ENCODE measurements at places on chromosomes 11 and 22.

- no peak for DNase-seq
Observed at GRCh38 chr11:104464691-104465090, 300.7 kb upstream of the PDGFD start.

GRCh38 chr11:101915791-101916291 lies 481 bp downstream of the ANGPTL5 start:
- no peak for DNase-seq

DNA sequence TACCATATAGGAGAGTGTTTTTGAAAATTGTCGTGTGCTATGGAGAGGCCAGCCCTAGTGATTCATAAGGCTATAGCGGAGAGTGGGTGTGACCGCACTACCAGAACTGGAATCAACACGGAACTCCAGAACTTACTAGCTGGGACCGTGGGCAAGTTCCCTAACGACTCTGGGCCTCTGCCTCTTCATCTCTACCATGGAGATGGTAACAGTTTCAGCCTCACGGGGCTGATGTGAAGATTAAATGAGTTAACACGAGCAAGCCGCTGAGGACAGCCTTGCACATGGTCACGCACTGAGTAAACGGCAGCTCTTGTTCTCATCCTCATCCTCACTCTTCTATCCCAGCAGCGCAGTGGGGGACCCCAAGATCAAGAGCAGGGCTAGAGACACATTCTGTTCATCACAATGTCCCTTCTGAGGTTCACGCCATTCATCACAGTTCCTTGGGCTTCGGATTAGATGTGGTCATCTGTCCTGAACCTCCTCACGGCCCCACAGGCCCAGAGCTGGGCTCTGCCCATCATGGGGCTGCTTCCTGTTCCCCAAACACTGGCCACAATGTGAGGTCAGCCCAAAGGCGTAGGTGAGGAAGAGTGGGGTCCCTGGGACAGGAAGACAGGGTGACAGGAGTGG lies 47.2 kb upstream of the CD5 start:
- DNase-seq, result no peak

DNA sequence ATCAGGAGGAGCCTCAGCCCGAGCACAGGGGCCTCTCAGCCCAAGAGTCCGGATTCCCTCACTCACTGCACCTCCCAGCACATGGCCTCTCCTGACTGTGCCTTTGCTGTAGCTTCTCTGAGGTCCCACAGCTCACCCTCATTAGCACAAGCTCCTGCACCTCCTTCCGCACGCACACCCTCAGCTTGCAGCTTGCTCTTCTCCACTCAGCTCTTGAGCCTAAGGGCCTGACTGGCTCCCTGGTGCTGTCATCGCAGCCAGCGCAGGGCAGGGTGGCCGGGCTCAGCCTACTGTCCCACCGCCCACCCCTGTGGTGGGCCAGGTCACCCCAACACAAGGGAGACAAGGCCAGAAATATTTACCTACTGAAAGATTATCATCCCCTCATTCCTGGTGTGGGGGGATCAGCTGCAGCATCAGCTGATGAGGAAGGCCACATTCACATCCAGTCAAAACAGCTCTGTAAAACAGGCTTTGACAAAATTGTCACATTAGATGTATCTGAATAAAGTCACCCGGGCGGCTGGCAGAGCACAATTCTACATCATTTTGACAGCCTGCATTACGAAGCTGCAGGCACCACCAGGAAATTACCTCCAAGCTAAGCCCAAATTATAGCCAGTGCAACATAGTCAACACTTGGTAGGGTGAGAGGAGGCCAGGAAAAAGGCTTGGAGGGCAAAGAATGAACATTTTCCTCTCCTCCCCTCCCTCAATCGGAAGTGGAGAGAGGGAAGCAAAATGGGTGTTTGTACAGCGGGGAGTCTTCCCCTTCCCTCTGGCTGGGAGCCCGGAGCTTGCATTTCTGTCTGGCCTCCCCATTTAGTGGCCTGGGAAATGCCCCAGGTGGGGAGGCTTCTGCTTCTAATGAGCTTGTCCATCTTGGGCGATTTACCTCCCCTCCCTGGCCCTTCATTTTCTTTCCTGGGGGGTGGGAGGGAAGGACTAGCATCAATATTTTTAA lies 29.5 kb upstream of the IGSF9B start:
- no peak for DNase-seq

- no peak for DNase-seq
Observed at GRCh38 chr11:11876458-11876857, 34.7 kb downstream of the USP47 start.

DNA sequence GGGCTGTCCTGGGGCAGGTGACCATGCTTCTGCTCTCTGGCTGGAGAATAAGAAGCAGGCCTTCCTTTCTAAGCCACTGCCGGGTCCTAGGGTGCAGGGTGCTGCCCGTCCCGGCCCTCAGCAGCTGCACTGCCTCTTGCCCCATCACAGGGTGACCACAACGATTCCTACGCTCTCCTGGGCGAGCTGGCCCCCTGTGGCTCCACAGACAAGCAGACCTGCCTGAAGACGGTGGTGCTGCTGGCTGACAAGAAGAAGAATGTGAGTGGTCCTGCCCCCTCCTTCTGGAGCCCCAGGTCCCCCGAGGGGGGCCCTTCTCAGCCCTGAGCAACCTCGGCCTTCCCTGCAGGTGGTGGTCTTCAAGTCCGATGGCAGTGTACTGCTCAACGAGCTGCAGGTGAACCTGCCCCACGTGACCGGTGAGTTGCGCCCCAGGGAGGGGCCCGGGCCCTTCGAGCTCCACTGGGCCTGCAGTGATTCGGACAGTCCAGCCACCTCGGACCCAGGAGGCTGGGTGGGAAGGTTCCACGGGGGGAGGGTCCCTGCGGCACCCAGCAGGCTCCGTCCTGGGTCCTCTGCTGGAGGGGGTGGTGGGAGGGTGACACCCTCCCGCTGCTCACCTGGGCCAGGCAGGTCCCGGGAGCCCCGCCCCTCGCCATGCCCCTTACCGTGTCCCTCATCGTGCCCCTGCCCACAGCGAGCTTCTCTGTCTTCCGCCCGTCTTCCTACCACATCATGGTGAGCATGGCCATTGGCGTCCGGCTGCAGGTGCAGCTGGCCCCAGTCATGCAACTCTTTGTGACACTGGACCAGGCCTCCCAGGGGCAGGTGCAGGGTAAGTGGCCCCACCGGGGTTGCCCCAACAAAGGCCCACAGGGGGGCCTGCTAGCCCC lies 8.3 kb downstream of the MUC2 start:
- DNase-seq, result no peak

DNA sequence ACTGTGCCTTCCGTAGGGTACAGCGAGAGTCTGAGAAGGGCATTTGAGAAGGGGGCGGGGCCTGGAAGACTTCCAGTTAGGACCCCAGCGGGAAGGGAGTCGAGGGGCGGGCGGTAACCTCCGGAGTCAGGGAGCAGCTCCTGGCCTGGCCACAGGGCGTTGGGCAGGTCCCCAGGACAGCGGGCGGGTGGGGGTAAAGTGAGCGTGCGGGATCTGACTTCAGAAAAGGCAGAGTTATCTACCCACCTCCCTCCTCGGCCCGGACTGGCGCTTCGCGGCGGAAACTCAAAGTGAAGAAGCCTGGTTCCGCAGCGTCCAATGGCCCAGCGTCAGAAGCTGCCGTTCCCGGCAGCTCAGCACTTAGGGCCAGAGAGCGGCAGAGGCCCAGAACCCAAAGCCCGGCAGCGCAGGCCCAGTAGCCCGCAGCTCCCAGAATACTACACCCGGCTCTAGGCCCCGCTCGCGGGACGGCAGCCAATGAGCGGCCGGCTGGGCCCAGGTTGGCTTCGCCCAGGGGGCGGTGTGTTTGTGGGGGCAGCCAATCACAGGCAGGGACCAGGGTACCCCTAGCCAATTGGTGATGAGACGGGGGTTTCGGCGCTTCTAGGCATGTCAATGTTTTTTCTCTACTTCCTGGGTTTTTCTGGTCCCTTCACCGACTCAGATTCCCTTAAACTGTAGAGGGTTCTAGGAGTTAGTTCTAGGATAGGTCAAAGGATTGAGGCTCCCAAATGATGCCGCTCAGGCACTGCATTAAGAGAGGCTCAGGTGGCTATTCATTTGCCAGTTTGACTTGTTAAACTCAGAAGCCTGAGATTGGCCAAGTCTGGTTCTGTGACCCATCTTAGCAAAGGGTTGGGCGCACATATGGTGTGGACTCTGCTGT lies at the start of gene TRIM68:
TSS of gene TRIM68 (minus strand) at position 451 of the 886 bp plus-strand sequence. CDS start 2,727 bp downstream, outside the sequence.
- DNase-seq, result peak; percentile 90

DNA sequence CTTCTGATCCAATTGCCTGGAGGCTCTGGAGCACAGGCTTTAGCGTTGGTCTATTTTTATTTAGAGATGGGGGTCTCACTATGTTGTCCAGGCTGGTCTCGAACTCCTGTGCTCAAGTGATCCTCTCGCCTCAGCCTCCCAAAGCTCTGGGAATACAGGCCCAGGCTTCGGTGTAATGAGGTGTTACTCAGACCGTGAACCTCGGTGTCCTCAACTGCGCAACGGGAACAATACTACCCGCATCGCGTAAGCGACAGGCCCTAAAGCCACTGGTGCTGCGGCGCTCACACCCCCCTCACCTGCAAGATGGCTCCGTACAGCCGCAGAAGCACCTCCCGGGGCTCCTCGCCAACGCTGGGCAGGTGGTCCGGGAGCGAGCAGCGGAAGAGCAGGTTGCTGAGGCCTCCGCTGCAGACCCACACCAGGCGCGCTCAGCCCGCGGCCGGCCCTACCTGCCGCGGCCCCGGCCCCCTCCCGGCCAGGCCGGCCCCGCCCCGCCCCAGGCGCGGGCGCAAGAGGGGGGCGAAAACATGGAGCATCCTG lies 628 bp downstream of the CHKB start:
- no peak for DNase-seq

- DNase-seq, result no peak
Observed at GRCh38 chr22:37502342-37503182, 16.4 kb upstream of the MFNG start.

DNA sequence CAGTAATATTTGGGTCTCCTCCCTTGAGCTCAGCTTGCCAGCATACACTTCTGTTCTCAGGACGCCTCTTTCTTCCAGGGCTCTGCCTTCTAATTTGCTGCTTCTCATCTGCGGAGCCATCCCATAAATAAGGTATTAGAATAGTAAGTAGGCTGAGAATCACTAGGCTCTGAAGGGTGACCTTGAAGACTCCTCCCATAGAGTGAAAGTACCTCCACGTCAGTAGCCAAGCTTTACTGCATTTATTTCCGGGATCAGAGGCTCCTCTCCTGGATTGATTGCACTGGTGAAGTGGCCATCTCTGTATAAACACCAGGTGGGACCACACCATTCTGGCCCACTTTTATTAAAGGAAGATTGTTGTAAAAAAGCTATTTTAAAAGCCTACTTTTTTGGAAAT lies 315.5 kb downstream of the FAT3 start:
- DNase-seq, result no peak

GRCh38 chr11:36141196-36141953 lies 147.8 kb downstream of the COMMD9 start:
- no peak for DNase-seq

DNA sequence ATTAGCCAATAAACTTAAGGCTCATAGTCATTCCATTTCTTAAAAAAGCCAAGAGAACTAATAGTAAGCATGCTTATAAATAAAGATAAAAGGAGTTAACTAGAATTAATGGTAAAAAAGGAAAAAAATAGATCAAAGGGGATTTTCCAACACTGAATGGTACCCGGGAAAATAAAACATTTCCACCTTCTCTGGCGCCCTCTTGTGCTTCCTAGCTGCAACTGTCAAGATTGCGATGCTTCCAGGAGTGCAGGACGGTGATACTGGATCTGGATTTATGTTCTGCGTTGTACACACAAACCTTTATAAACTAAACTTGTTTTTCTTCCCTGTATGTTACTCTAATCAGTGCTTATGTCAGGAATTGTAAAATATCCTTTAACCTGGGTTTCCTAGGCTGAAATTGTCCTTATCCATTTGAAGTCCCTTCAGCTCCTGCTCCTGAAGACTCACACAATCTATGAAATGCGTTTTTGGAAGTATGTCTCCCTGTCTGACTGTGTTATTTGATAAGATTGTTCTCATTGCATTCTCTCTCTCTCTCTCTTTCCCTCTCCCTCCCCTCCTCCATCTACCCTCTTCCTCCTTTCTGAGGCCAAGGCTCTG lies 9.6 kb upstream of the HTATIP2 start:
- no peak for DNase-seq

GRCh38 chr22:43796567-43796966 lies 15.5 kb downstream of the EFCAB6 start:
- DNase-seq, result no peak

DNA sequence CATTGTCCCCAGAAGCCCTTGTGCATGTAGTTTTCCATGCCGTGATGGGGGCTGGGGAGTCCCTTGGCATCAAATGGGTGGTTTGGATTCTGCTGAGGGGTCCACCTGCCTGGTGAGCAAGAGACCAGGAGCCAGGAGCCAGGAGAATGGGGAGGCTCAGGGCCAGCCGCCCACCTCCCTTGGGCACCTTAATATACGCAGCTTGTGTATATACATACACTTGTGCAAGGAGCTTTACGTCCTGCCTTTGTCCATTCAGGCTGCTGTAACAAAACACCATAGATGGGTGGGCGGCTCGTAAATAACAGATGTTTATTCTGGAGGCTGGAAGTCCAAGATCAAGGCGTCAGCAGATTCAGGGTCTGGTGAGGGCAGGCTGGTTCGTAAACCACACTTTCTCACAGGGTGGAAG lies 62.5 kb downstream of the SMIM38 start:
- no peak for DNase-seq

GRCh38 chr11:69013009-69013951 lies at the start of gene MRGPRF:
MRGPRF (minus strand) TSS chr11:69013246; CDS start chr11:69009901, 3,345 bp downstream.
- DNase-seq, result no peak

GRCh38 chr11:32829680-32830412 lies at the start of gene PRRG4:
PRRG4 (plus strand) TSS chr11:32829927; CDS start chr11:32830530, 603 bp downstream.
- DNase-seq, result no peak

- no peak for DNase-seq
Observed at GRCh38 chr11:126561327-126561893, 205.9 kb downstream of the ST3GAL4 start.

GRCh38 chr11:56624661-56625110 lies 10.0 kb upstream of the OR5M1 start:
- DNase-seq, result no peak

GRCh38 chr22:45298934-45299505 lies 10.7 kb upstream of the FAM118A start:
- DNase-seq, result no peak

DNA sequence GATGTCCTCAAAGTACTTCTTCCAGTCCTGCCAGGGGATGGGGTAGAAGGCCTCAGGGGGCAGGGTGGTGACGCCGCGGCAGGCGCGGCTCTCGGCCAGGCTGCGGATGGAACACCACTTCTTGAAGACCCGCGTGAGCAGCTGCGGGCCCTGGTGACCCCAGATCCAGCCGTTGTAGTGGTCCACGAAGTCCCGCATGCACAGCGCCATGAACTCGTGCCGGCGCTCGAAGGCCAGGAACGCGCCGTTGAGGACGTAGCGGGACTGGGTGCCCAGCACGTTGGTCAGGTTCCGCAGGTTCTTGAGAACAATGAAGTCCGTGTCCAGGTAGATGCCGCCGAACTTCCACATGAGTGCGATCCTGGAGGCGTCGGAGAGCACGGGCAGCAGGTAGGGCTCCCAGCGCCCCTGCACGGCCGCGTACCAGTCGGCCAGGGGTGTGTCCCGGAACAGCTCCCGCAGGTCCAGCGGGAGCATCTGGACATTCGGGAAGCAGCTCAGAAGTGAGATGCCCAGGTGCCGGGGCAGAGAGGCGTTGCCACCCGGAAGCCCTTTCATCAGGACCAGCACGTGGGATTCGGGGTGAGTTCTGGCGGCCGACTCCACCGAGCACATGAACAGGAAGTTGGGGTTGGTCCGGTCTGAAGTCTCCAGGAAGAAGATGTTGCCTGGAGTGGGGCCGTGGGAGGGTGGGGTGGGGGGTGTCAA lies 27.5 kb downstream of the A4GALT start:
- no peak for DNase-seq

- DNase-seq, result no peak
Observed at GRCh38 chr11:12792590-12792989, 118.4 kb downstream of the TEAD1 start.

All from stimulated activated CD8-positive, alpha-beta memory T cell treated with anti-CD3 and anti-CD28 coated beads, Interleukin-12 subunit alpha, Interleukin-12 subunit beta, amount 100 ng/mL, for 1 hour (primary cell).